Stimulated activated CD8-positive, alpha-beta memory T cell treated with anti-CD3 and anti-CD28 coated beads, Interleukin-4, amount 100 ng/mL, for 1 hour (primary cell): ENCODE measurements at places on chromosomes 7 and 10.

- DNase-seq, result no peak
These were observed 1.9 kb downstream of the TAS2R40 start for GRCh38 chr7:143223784-143224183.

- DNase-seq, result no peak
These were observed 590 bp downstream of the COL26A1 start for GRCh38 chr7:101363196-101363733.

- no peak for DNase-seq
These were observed 598.3 kb downstream of the SUGCT start for GRCh38 chr7:40733114-40733513.

DNA sequence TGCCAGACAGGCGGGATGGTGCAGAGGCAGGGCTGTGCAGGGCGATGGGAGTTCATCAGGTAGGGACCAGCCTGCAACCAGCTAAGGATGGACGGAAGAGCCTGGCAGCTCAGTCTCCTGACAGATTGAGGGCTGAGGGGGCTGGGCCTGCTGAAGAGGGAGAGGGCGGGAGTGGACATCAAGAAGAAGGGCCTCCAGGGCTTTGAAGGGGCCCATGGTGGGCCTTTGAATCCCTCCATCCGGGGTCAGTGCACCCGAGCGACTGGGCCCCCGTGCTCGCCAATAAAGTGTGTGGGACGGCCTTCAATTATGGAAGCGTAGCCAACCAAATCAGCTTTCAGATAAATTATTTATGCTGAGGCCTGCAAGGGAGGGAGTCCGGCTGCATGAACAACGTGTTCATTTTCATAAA is 431.2 kb downstream of the RPS24 start:
- DNase-seq, result no peak

- no peak for DNase-seq
These were observed 150.3 kb upstream of the PHYHIPL start for GRCh38 chr10:59025981-59026765.

- no peak for DNase-seq
These were observed 2.4 kb upstream of the REEP3 start for GRCh38 chr10:63518690-63519288.

DNA sequence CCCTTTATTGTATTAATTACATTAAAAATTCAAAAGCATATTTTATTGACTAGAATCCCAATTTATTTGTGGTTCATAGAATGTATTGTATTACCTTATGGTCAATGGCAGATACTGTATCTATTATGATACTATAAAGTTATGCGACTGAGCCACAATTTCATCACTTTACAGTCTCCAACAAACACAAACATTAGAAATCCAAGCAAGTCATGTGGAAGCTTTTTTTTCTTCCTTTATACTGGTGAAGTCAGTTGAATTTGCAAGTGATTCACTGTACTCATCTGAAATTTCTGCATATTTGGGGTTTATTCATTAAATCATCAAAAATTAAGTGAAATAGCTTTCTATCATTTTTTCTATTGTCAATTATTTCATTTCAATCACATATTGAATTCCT is 54.3 kb downstream of the BMPER start:
- DNase-seq, result no peak
